Stimulated activated CD8-positive, alpha-beta memory T cell treated with anti-CD3 and anti-CD28 coated beads, Interleukin-12 subunit alpha, Interleukin-12 subunit beta, amount 100 ng/mL, for 4 hours (primary cell): ENCODE measurements at places on chromosomes 2 and 18.

DNA sequence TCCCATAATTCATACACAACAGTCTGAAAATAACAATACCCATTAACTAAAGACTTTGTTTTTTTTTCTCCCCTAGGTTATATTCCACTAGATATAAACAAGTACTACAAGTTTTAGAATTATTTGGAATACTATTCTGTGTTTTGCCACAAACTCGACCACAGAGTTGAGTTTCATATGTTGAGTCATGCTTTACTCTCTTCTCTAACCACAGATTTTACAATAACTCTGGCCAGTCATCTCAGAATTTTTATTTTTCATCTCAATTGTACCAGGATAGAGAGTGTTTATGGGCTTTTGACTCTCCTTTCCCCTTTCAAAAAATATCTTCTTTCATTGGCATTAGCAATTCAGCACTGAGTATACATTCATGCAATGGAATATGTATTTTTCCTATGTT, 348.7 kb upstream of the GALNT5 start:
- no peak for DNase-seq

GRCh38 chr2:128451084-128452023, 132.7 kb upstream of the HS6ST1 start:
- no peak for DNase-seq

DNA sequence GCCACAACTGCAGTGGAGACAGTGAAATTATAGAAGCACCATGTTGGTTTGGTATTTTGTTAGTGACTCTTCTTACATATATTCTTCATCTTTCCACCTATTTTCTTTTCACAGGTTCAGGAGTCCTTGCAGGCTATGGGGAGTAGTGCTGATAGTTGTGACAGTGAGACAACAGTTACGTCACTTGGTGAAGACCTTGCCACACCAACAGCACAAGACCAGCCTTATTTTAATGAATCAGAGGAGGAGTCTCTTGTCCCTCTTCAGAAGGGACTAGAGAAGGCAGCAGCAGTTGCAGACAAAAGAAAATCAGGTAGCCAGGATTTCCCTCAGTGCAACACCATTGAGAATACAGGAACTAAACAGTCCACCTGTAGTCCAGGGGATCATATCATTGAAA, 23.6 kb downstream of the ITPRID2 start:
- DNase-seq = no peak

DNA sequence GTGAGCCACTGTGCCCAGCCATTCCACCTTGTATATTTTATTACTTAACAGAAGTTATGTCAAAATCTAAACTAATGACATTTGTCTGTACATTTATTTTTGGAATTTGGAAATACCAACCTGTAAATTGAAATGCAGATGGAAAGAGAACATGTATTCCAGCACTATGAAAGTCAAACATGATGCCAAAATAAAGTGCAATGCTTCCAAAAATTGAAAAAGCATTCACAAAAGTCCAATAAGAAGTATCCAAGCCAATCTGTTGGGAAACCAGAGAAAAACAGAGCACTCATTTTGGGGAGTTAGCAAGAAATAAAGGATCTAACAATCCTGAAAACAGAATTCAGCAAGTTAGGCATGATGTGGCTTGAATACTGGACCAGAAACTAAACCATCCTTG, 30.3 kb upstream of the NARS1 start:
- no peak for DNase-seq

DNA sequence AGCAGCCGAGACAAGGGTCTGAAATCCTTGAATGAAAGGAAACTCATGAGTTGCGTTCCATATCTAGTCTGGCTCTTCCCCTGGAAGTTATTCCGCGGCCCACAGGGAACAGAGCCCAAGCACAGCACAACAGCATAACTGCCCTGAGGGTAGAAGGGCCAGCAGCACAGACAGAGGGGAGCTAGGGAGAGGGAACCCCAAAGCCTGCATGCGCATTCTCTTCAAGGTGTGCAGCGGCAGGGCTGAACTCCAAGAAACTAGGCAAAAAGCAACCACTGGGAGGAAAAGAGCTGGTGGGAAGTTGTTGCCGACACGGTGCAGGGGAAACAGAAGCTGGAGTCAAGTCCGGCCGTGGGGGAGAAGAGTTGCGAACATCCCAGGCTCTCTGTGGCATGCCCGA, 11.8 kb downstream of the GPR148 start:
- DNase-seq = no peak

DNA sequence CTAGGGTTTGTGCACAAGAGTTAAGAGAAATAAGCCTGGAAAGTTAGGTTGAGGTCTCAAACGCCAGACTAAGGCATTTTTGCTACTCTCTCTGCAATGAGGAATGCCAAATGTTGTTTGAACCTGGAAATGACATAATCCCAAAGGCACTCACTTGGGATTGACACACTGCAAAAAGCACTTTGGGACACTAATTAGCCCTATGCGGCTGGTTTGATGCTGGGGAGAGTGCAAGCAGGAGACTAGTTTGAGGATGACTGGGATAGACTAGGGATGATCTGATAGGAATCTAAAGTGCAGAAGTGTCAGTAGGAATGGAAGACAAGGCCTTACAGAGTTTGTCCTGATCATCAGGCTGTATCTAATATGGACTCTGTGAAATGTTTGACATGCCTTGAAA, 469.0 kb downstream of the SLC4A3 start:
- DNase-seq = no peak

GRCh38 chr2:25324251-25324650, 17.5 kb downstream of the DNMT3A start:
- DNase-seq = no peak

GRCh38 chr18:66872277-66872676, 268.4 kb upstream of the CDH19 start:
- no peak for DNase-seq

DNA sequence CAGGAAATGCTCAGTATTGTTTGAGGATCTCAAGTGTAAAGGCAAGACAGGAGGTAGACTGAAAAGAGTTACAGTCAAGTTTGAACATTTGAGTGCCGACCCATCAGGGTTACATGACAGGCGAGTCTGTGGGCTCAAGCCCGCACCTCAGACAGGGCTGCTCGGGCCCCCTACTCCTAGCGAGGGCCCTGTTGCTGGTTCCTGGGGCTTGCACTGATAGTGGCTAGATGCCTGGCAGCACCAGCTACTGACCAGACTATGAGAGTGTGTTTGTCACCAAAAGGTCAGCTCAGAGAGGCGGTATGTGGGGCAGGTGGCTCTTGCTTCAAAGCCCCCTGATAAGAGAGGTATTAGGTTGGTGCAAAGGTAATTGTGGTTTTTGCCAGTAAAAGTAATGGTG, 35.6 kb upstream of the CYP27C1 start:
- no peak for DNase-seq

- DNase-seq = no peak
Measured at GRCh38 chr2:237219826-237220225, 134.1 kb downstream of the COPS8 start.

- no peak for DNase-seq
Measured at GRCh38 chr2:101754618-101755017, 57.1 kb downstream of the MAP4K4 start.

GRCh38 chr2:12990523-12990922, 273.8 kb downstream of the TRIB2 start:
- no peak for DNase-seq

DNA sequence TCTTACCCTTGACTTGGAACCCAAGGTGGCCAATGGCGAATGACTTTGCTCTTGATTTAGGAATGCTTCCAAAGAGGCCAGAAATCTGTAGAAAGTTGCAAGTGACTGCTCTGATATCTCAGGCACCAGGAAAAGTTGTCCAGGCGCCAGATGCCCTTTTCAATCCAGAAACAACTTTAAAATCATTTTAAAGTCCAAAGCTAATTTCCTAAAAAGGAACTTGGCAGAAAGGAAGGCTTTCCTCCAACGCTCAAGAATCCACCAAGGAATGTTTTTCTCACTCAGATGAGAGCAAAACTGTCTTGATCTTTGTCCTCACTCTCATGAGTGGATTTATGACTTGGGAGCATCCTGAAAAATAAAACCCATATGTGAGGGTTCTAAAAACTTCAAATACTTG, 5.3 kb downstream of the NGEF start:
- DNase-seq = no peak

GRCh38 chr2:71692621-71693277, 239.4 kb downstream of the DYSF start:
- no peak for DNase-seq

GRCh38 chr18:21047126-21047525, 64.5 kb downstream of the ROCK1 start:
- DNase-seq = no peak

GRCh38 chr2:144111437-144111836, 408.5 kb downstream of the ZEB2 start:
- no peak for DNase-seq

- DNase-seq = no peak
Measured at GRCh38 chr2:3249476-3249962, 128.1 kb downstream of the EIPR1 start.

DNA sequence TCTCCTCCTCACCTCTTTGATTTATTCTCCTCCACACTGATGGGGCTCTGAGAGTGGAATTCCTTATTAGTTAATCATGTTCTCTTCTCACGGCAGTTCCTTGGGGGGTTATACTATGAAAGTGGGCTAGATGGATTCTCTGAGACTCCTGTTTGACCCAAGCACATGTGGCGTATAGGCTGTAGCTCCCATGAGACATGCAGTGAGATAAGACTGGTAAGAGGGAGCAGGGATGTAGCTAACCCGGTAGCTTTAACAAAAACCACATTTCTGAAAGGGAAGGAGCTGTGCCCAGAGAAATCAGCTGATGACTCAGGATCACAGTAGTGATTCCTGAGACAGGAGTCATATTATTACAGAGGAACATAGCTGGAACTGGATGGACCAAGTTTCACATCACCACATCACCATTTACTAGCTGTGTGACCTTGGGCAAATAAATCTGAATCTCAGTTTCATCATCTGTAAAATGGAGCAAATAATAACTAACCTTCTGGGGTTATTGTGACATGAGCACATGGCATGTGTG, 82.9 kb downstream of the CRIM1 start:
- no peak for DNase-seq

GRCh38 chr18:46386788-46387187, 270.2 kb downstream of the LOXHD1 start:
- DNase-seq = no peak

DNA sequence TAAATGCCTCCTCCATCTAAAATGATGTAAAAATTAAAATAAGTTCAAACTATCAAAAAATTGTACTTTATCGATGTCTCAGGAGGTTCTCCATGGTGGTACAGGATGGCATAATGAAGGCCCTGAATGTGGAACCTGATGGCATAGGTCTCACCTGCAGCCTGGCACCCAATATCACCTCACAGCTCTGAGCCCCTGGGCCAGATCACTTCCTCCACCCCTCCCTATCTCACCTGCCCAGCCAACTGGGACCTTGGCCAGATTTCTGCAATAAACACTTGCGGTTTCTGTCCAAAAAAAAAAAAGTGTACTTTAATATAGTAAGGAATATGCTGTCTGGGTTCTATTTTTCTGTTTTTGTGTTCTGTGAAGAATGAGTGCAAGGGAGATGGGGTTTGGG, 6.7 kb upstream of the RBM45 start:
- DNase-seq = no peak
